ENCODE measurements at places on chromosomes 4 and X. TPM values are rescaled to one million over a fixed set of nuclear protein-coding genes. Genes with fewer than 3 reads are reported as not detected.

USP17L13 gene
- not detected for total RNA-seq

CSAG2 gene
- not detected for total RNA-seq

IBSP gene
- not detected for total RNA-seq

TTC29 gene
- total RNA-seq, result 12.8 TPM

UGT2B17 gene
- total RNA-seq, result not detected

GYPE gene
- not detected for total RNA-seq

LAMP2 gene
- 120 TPM for total RNA-seq

MAGEC3 gene
- not detected for total RNA-seq

MAGEA8 gene
- total RNA-seq, result not detected

NDP gene
- not detected for total RNA-seq

INTU gene
- total RNA-seq, result 7.6 TPM

PSAPL1 gene
- not detected for total RNA-seq

SCRG1 gene
- not detected for total RNA-seq

GIMD1 gene
- total RNA-seq, result not detected

ADGRG4 gene
- 0.06 TPM for total RNA-seq

NSUN7 gene
- 17.7 TPM for total RNA-seq

DCX gene
- total RNA-seq, result not detected

P2RY8 gene
- 3.3 TPM for total RNA-seq

COL25A1 gene
- not detected for total RNA-seq

CT45A8 gene
- not detected for total RNA-seq

CLDN2 gene
- total RNA-seq, result 0.94 TPM

UGT8 gene
- total RNA-seq, result 1.0 TPM

FRMD7 gene
- not detected for total RNA-seq

S100G gene
- not detected for total RNA-seq

MTNR1A gene
- not detected for total RNA-seq

ZCCHC18 gene
- 1.1 TPM for total RNA-seq

UVSSA gene
- 40.9 TPM for total RNA-seq
